C1 segment of cervical spinal cord (tissue), 14 donors: ENCODE measurements at places on chromosomes 4 and X.

- peak; percentile 12 for DNase-seq
These were observed 36.4 kb downstream of the TMEM154 start for GRCh38 chr4:152643153-152644035.

- no peak for DNase-seq
These were observed 148.0 kb downstream of the STIM2 start for GRCh38 chr4:27008679-27009078.

- no peak for DNase-seq
These were observed 16.2 kb downstream of the AWAT2 start for GRCh38 chrX:70033348-70034051.

DNA sequence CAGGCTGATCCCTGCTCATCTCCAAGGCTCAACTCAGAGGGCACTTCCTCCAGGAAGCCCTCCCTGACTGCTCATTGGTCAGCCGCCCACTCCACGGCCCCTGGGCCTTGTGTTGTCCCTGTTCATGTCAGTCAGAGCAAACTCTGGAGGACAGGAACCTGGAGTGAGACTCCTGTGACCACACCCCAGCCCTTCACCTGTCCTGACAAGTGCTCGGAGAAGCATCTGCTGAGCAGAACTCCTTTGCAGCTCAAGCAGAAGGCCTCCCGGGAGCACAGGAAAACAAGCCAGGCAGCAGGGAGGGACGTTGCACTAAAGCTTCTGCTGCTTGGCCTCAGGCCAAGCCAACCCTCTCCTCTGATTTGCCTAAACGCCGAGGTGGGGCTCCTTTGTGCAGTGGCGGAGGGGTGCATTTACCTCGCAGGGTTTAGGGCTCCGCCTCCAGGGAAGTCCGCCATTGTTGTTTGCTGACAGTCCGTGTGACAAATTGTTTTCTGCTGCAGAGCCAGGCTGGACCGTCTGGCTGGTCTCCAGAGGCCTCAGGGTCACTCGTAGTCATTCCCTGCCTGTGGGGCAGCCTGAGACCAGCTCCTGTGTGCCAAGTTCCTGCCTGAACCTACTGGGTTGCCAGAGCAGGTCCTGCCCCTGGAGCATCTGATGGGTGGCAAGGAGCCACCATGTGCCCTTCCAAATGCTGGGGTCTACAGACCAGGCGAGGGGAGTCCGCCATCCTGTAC lies 61.8 kb downstream of the C4orf50 start:
- DNase-seq, result no peak

GRCh38 chrX:153226344-153227185 lies 47.5 kb downstream of the MAGEA1 start:
- no peak for DNase-seq

DNA sequence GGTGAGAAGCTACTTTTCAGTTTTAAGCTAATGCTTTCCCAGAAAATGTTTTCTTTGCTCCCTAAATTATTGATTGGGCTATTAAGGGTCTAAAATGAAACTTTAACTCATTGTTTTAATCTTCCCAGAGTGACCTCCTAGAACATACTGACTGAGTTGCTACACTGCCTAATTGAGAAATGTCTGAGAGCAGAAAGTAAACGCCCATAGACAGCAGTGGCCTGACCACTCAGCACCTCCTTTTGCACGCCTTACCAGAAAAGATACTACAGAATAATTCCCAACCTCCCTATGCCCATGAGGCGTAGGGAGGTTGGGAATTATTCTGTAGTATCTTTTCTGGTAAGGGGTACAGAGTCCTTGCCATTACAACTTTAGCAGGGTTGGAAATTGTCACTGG lies 381.8 kb upstream of the LCORL start:
- no peak for DNase-seq

GRCh38 chr4:70559924-70560323 lies 32.1 kb upstream of the AMBN start:
- DNase-seq, result no peak

DNA sequence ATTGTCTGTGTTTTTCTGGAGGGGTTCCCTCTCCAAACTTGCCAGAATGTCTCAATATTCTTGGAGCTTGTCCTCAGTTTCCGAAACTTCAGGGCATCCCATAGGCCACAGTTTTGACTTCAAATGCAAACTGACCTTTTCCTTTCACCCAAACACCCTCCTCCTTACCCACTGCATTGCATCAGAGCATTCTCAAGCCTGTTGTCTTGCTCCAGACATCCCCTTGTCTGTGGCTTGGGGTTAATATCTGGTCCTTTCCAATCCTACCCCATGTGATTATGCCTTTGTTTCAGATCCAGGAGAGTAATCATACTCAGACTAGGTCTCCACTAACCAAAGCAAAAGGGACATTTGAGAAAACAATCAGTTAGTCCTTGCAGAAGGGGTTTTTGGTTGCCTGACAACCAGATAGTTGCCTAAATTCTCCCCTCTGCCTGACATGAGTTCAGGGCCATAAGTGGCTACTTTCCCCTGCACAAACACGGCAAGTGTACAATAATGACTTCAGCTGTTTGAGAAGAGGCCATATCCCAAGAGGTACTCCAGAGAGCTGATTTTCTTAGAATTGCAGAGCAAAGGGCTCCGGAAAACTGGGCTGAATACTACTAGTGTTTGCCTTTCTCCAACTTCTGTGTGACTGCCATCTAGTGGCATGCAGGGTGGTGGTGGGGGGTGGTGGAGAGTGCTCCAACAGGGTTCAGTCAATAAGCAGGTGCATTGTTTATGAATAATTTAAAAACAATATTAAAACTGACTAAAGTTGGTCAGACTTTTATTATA lies 130.2 kb downstream of the CHRDL1 start:
- DNase-seq, result no peak

- DNase-seq, result no peak
These were observed 101.5 kb downstream of the MGST2 start for GRCh38 chr4:139767168-139767567.

- DNase-seq, result no peak
These were observed 56.1 kb upstream of the HELT start for GRCh38 chr4:184962125-184962638.

GRCh38 chr4:56435140-56435926 lies at the start of gene PPAT:
PPAT (minus strand) TSS chr4:56435615; CDS start chr4:56435477, 138 bp downstream.
- DNase-seq, result peak; percentile 94

DNA sequence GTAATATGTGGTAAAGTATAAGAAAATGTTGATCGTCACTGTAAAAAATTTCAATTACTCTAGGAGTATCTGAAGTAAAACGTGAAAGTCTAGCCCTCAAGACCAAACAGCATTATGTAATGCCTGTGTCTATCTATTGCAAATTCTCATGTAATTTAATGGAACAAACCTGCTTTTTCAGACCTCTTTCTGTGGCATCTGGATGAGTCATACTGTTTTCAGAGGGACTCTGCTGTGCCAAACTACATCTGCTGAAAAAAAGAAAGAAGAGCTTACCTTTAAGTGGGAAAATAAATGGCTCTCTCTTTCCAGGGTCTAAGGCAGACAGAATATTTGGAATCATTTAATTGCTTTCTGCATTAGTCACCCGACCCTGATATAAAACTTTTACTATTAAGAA lies 89.8 kb upstream of the ARMCX2 start:
- DNase-seq, result no peak

DNA sequence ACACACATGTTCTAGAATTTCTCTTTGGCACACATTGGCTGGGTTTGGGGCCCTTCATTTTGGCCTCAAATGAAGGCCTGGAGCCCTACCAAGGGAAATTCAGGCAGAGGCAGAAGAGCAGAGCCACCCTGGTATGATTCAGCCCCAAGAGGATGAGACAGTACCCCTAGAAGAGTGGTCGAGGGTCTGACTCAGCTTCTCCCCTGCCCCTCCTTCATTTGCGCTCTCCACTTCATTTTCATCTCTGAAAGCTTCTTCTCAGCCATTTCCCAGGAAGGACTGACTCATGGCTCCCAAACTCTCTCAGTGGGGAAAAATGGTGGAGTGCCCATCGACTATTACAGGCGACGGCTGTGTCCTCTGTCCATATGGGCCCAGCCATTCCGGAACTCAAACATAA lies 43.5 kb downstream of the MAMLD1 start:
- DNase-seq, result no peak

- DNase-seq, result no peak
These were observed 44.0 kb upstream of the ADAD1 start for GRCh38 chr4:122334828-122335227.

DNA sequence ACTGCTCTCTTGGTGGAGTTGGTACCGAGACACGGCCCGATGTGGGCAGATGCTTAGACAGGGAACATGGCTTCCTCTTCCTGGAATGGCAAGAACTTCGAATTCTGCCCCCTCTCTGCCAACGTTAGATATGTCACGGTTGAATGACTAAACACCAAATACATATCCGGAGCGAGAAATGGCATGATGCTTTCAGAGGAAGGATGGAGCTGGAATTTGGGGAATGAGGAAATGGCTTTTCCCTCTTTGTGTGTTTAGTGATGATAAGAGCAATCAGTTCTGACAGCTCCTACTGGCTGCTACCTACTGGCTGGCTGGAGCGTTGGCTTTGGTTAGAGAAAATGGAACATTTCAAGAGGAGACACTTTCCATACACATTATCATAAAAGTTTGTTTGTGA lies 140.0 kb downstream of the DHRSX start:
- no peak for DNase-seq

GRCh38 chr4:80305466-80305865 lies 30.1 kb upstream of the CFAP299 start:
- DNase-seq, result no peak

DNA sequence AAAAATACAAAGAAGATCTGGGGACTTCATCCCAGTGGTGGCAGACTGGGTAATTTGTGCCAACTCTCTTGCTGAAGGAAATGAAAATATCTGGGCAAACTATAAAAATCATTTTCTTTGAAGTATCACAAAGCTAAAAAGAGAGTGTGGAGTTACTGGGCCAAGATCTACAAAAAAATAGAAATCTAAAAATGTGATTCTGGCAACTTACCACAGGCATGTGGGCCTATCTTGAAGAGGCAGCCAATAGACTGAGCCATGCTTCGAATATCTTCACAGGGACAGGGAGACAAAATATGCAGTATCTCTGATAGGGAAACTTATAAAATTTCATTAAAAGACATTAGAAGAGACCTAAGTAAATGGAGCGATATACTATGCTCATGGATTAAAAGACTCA lies 168.8 kb downstream of the RCHY1 start:
- no peak for DNase-seq

DNA sequence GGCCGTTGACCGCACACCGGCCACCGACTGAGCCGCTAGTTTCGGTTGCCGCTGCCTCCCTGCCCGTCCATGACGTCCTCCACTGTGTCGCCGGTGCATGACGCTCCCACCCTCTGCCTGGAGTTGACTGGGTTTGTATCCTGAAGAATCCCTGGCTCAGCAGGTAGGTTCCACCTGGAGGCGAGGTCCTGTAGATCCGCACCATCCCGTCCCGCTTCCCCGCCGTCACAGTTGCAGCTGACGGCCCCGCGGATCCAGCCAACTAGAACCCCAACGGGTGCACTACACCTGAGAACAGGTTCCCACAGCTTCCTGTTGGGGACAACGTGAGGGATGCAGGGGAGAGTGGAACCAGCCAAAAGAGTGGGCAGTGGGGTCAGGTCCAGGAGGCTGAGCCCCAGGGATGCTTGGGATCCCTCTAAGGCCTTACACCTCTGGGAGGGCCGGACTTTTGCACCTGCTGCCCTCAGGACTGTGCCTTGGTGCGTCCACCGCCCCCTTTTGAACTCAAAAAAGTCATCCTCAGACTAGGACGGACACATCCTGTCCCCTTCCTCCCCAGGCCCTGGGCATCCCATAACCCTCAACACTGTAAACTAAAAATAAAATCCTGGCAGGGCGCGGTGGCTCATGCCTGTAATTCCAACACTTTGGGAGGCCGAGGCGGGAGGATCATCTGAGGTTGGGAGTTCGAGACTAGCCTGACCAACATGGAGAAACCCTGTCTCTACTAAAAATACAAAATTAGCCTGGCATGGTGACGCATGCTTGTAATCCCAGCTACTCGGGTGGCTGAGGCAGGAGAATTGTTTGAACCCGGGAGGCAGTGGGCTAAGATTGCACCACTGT lies 1.1 kb upstream of the SLBP start:
- DNase-seq, result no peak

DNA sequence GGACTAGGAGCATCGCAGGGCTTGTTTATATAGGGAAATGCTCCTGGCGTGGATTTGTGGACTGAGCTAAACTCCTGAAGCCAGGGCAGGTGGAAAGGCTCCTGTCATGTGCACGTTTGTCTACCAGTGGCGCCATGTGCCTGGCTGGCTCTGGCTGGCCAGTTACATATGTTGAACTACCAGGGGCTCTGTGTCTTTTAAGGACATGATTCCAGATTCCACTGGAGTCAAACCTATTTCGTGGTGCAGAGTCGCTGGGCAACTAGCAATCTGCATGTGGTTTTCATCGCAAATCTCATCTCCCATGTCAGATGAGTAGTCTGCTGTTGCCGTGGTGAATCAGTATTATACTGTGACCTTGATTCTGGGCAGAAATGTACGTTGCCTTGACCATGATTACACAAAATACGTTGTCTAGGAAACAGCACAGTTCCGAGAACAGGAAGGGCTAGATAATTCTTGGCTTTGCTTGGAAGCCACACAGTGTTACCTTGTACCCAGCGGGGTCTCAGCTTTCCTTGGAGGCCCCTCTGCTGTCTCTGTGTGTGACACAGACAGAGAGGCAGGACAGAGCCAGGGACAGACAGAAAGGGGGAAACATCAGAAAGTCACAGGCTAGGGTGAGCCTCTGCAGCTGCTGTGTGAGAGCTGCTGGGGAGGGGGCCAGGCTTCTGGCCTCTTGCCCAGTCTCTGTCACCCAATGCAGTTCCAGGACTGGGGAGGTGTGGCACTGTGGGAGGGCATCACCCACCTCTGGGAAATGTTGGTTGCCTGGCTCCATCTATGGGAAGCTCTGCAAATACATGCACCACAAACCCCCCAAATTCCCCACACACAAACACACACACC lies 19.2 kb downstream of the PNMA6E start:
- DNase-seq, result no peak

GRCh38 chrX:93695981-93696380 lies 22.0 kb downstream of the FAM133A start:
- no peak for DNase-seq

- DNase-seq, result no peak
These were observed 1035.6 kb downstream of the PCDH7 start for GRCh38 chr4:31755751-31756150.

GRCh38 chr4:113645771-113646441 lies 115.6 kb downstream of the CAMK2D start:
- DNase-seq, result no peak

DNA sequence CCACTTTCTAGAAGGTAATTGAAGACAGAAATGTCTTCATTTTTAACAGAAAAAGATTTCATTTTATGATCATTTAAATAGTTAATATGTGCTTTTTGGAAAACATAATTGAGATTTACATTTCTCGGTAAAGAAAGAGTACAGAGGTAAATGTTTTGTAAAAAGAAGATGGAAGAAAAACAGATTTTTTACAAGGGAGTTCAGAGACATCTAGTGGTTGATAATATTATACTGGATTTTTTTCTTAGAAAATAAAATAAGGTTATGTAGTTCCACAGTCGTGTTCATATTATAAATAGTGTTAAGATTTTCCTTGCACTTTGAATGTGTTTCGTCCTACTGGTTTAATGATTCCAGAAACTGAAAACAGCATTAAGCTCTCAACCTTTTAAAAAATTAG lies 60.6 kb downstream of the SMARCA1 start:
- DNase-seq, result no peak

DNA sequence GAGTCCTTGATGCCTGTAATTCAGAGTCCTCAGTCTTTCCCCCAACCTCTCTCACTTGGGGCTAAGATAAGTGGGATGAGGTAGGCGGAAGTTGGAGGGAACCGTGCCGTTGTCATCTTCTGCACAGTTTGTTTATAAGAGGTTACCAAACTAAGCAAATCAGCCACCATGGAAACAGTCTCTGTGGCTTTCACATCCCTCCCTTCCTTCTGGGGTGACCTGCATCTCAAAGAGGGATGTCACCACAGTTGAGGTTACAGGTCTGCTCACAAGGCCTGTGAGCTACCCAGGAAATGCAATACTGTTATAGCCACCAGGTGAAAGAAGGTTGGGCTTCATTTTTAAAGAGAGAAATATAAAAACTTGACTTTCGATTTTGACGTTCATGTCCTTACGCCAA lies 26.3 kb downstream of the RTL5 start:
- DNase-seq, result no peak
